Central memory CD8-positive, alpha-beta T cell (primary cell): ENCODE measurements at places on chromosomes 13 and 19.
A peak's percentile ranks its signal among the peaks of the same experiment; 100 is the strongest.

DNA sequence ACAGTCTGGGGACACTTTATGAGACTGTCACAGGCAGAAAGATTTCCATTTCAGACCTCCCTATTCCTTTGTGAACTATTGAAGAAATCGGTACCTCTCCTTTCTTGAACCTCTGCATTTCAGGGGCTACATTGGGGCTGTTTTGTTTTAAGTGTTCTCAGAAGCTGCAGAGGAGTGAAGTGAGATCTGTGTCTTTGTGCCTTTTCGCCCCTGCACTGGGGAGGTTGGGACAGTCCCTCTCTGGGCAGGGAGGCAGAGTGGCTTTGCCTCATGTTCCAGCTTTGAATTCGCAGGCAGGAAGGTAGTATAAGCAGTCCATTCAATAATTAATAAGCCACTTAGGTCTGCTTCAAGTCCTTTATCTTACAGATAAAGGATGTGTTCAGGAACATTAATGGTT is 9.5 kb upstream of the AMER2 start:
- DNase-seq: no peak

GRCh38 chr13:25114220-25114619 is 18.3 kb downstream of the PABPC3 start:
- DNase-seq: peak; percentile 22

DNA sequence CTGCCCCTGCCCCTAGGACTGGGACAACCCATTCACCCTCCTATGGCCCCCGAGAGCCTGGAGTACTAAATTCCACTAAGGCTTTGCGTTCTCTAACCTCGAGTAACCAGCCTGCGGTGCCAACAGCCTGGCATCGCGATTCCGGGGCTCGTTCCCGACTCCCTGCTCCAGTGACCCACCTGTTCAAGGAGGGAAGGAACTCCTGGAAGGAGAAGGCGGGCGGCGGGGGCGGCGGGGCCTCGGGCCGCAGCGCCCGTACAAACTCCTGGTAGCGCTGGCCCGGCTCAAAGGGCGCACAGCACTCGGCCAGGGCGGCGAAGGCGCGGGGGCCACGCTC is 6.3 kb downstream of the GMIP start:
- DNase-seq: no peak

DNA sequence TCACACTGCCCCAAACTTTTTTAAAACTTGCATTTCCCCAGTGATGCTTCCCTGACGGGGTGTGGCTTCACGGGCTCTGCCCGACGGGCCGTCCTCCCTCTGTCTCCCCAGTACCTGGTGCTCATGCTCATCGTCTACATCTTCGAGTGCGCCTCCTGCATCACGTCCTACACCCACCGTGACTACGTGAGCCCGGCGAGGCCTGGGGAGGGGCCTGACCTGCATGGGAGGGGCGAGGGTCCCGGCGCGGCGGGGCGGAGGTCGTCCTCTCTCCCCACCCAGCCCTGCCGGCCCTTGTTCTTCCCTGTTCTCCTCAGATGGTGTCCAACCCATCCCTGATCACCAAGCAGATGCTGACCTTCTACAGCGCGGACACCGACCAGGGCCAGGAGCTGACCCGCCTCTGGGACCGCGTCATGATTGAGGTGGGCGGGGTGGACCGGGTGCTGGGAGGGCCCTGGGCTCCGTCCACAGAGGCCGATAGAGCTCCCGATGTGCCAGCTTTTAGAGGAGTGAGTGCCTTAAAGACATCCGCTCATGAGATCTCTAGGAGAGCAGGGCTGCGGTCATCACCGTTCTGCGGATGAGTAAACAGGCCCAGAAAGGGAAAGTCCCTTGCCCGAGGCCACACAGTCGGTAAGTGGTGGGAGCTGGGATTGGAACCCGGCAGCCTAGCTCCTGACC is 6.9 kb downstream of the UPK1A start:
- DNase-seq: peak; percentile 17
